ENCODE measurements at places on chromosomes 13 and 19. TPM values are rescaled to one million over a fixed set of nuclear protein-coding genes. Genes with fewer than 3 reads are reported as not detected.

ZNF653 gene
- 15.8 TPM for polyA plus RNA-seq

FFAR1 gene
- polyA plus RNA-seq: not detected

ASF1B gene
- 127 TPM for polyA plus RNA-seq

GPC5 gene
- polyA plus RNA-seq: 3.1 TPM

PGLYRP2 gene
- not detected for polyA plus RNA-seq

NEK3 gene
- 5.0 TPM for polyA plus RNA-seq

GRK1 gene
- 2.5 TPM for polyA plus RNA-seq

SERPINE3 gene
- not detected for polyA plus RNA-seq

ZNF583 gene
- 1.8 TPM for polyA plus RNA-seq

RASGRP4 gene
- 0.49 TPM for polyA plus RNA-seq

CEACAM4 gene
- not detected for polyA plus RNA-seq

CD33 gene
- polyA plus RNA-seq: 1.5 TPM

FLT1 gene
- polyA plus RNA-seq: 17.8 TPM

URAD gene
- polyA plus RNA-seq: not detected

TEKTIP1 gene
- 1.9 TPM for polyA plus RNA-seq

RAB8A gene
- 47.7 TPM for polyA plus RNA-seq

CLEC4M gene
- not detected for polyA plus RNA-seq

TNNT1 gene
- polyA plus RNA-seq: 5.7 TPM

KLK15 gene
- polyA plus RNA-seq: not detected

KLK2 gene
- not detected for polyA plus RNA-seq

ATP8A2 gene
- 24.9 TPM for polyA plus RNA-seq

SIGLEC8 gene
- 2.0 TPM for polyA plus RNA-seq

GARIN5B gene
- not detected for polyA plus RNA-seq

SHANK1 gene
- 15.5 TPM for polyA plus RNA-seq

BSPH1 gene
- not detected for polyA plus RNA-seq

FUT6 gene
- polyA plus RNA-seq: not detected

SOX1 gene
- 98.5 TPM for polyA plus RNA-seq
